CD4-positive, alpha-beta T cell (primary cell): ENCODE measurements at places on chromosomes 1 and 21. TPM values are rescaled to one million over a fixed set of nuclear protein-coding genes. Genes with fewer than 3 reads are reported as not detected.

- no peak for DNase-seq
Observed at GRCh38 chr1:29256979-29257804, 20.9 kb downstream of the PTPRU start.

DNA sequence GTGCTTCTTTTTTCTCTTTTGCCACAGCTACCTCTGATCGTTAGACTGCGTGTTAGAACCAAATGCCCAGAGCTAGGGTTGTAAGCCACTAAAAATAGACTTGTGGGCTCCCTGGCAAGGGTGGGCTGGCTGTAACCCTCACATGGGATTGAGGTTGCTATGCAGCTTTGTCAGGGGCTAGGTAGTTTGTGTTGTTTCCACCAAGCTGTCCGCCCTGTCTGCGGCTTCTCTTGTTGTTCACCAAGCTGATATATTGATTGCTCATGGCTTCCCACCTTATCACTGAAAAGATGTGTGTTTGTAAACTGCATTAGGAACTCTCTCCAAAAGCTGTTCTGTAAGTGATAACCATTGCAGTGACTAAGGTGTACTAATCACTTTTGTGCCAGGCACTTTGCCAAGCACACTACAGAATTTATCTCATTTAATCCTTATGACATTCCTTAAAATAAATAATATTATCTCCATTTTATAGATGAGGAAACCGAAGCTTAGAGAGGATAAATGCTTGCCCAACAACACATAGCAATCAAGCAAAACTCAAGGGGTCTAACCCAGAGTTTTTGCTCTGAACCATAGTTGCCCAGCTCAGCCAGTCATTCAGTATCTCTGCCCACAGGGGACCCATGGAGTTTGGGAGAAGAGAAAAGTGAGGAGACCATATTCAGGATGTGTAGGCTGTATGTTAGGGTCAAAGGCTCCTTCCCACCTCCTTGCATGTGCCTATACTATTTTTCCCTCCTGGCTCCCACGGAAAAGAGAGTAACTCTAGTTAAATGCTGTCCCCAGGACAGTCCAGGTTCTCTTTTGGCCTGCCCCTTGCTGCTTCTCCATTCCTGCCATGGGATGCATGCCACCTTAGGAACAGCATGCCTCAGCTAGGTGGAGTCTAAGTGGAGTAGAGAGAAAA lies 42.2 kb upstream of the TARBP1 start:
- DNase-seq = no peak

DNA sequence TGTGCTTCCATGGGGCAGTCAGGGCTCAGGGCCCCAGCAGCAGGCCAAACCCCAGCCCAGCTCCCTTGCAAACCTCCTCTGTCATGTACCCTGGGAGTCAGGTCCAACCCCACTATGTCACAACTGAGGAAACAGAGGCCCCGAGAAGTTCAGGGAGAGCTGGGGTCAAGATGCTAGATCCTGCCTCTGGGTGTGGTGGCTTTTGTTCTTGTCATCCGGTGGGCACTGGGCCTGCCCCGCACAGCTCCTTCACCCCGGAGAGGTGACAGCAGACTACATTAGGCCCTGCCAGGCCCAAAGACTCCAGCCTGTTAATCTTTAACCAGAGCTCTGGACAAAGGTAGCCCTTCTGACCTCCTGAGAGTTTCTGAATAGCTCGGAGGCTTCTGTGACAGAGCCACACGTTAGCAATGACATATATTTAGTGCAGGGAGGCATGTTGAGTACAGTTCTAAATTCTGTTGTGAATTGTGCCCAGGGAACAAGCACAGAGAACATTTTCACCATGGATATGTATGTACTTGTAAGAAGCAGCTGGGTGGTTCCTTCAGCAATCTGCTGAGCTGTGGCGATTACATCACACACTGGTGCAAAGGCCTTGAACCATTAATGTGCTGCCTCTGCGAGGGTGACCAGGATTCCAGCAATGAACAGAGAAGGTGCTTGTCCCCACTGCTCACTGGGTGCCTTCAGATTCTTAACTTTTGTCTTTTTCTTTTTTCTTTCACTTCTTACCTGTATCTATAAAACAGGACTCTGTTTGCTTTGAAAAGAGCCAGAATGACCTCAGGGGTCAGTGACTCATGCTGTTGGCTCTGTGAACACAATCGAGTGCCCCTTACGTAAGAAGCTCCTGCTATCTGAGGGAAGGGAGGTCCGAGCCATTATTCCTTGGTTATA lies 102.8 kb downstream of the RHOU start:
- no peak for DNase-seq

Gene KLF17
- total RNA-seq = not detected
